ENCODE measurements at places on chromosomes 3 and 15.

- no peak for DNase-seq
Observed at GRCh38 chr15:96321639-96322535, 8.6 kb upstream of the NR2F2 start.

- DNase-seq: no peak
Observed at GRCh38 chr3:55162031-55162795, 234.4 kb upstream of the LRTM1 start.

DNA sequence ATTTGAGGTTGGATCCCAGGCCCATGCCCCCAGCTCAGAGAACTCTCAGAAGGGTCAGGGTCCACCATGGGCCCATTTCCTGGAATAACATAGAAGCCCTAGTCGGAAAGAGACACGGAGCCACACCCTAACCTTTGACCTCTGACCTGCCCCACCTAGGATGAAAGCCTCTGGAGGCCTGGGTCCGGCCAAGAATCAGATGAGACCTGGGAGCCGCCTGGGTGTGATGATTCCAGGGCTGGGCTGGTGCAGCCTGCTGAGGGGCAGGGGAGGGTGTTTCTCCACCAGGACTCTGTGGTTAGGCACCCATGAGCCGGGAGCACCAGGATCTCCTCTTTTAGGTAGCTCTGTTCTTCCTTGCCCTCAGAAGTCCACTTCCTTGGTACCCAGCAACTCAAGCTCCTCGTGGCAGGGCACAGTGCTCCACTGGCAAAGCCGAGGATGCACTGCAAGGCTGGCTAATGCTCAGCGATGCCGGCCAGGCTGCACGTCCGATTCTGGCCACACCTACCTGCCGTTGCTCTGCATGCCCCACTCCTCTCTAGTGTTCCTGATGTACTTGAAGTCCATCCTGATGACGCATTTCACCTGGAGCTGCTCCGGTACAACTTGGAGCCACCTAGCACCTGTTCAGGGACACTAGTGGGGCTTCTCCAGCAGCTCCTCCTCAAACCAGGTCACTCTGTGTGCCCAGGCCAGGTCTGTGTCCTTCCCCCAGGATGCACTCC, 57.4 kb downstream of the ZNF445 start:
- DNase-seq: no peak

DNA sequence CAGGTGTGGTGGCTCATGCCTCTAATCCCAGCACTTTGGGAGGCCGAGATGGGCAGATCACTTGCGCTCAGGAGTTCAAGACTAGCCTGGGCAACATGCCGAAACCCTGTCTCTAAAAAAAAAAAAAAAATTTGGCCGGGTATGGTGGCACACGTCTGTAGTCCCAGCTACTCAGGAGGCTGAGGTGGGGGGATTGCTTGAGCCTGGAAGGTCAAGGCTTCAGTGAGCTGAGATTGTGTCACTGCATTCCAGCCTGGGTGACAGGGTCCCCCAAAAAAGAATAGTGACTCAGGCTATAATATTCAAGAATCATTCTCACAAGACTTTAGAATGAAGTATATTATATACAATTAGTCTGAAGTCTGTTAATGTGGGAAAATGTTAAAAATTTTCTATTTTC, 70.5 kb upstream of the PLXND1 start:
- DNase-seq: no peak

DNA sequence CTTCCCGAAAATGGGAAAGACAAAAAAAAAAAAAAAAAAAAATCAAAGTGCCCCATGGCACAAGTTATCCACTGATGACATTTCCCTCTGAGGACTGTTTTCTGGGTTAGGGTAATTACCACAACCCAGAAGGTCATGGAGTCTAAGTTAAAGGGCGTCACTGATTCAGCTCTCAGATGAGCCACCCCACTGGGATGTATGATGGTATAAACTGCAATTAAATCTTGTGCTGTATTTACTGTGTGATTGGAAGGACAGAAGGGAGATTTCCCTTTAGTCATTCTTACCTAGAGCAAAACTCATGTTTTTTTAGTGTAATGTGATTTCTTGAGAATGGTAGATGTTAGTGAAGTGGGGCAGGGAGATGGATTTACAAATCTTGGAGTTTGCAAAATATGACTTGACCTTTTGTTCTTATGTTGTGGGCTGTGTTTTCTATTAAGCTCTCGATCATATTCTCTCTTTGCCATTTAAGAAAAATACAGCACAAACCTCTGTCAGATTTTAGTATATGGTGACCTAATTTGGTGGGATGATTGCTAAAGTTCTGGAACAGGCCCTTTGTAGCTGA, 244.2 kb downstream of the PTPRG start:
- no peak for DNase-seq

DNA sequence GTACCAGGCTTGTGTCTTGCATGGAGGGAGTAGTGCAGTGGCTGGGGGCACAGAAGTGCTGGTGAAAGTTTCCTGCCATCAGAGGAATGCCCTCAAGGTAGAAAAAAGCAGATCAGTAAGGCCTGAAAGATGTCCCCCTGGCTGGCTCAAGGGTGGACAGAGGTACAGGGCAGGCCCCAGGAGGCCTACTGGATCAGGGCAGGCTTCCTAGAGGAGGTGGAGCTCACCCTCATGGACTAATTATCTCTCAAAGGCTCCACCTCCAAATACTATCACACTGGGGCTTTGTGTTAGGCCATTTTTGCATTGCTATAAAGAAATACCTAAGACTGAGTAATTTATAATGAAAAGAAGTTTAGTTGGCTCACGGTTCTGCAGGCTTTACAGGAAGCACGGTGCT, 7.8 kb downstream of the SPSB4 start:
- no peak for DNase-seq

GRCh38 chr3:179701176-179701827, 48.5 kb downstream of the USP13 start:
- no peak for DNase-seq

DNA sequence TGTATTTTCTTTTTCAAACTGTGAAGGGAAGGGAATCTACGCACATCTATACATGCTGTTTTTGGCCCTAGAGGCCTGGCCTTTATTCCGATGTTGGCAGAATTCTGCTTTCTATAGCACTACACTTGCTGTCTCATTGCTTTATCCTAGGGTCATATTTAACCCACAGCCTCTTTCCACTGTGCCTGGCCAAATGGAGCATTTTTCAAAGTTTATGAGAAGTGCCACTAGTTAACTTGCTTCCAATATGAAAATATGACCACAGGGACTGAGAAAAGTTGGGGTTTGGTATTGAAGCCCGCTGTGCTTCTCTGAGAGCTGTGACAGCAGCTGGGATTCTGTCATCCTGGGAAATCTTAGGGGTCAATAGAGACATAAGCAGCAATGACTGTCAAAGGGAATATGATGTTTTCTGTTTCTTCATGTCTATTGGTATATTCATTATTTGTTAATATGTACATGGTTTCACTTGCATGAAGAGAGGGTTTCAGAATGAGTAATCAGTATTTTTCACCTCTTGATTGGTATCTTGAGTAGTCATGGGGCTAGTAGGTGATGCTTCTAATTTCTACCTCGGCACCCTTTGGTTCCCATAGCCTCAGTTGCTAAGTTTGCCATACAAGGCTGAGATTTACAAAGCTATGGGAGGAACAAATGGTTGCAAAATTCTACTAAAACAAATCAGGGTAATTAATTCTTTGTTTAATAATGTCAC, 275.8 kb upstream of the RBMS3 start:
- DNase-seq: no peak

- no peak for DNase-seq
Observed at GRCh38 chr15:53128652-53129051, 338.5 kb upstream of the ONECUT1 start.

DNA sequence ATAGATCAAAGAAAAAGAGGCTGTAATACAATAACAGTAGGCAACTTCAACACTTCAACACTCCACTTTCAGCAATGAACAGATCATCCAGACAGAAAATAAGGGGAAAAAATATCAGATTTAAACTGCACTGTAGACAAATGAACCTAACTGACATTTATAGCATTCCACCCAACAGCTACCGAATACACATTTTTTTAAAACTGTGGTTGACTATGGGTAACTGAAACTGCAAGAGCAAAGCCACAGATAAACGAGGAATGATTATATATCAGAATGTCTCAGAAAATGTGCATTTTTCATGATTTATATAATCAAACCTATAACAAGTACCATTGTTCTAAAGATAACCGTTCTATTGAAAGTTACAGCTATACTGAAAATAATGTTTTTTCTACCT, 514.9 kb upstream of the DPPA4 start:
- no peak for DNase-seq

DNA sequence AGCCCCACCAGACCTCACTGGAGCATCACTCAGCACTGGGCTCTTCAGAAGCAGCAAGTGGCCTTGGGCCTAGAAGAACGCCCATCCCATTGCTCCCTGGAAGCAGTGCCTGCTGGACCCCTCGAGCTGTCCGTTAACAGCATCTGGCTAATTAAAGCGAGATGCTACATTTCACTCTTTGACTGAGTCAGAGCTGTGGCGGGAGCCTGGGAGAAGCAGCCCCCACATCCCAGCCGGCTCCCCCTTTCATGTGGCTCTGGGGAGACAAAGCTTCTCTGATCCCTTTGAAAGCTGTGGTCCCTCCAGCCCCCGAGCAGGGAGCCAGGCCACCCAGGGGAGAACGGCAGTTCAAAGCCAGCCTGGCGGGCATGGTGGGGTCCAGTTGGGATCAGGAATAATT, 103.7 kb downstream of the MEGF11 start:
- DNase-seq: no peak

DNA sequence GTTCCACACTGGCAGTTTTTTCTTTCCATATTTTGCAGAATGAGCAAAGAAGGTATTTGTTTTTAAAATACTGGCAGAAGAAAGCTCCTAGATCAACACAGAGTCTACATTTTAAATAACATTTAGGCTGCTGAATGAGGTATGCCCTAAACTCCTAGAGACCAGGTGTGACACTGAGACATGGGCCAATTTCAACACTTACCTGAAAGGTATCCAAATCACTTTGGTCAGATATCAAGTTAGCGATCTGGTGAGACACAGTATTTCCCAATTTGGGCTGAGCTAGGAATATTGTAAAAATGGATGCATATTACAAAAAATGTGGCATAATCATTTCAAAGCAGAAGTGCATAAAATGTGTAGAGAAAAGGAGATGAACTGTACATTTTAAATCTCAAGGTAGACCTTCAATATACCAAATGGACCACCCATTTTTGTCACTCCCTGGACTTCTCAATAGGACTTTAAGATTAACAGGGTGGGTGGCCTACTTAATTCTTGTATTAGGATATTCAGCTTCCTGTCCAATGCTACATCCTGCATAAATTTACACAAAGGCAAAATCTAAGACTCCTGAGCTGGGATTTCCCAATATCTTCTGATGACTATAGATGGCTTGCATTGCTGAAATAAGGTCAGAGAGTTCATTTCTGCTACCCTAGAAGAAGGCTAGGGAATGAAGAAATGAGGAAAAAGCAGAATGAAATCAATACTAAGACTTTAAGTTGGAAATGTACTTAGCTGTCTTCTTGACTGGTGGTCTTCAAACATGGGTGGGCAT, 487.8 kb downstream of the FOXP1 start:
- no peak for DNase-seq

DNA sequence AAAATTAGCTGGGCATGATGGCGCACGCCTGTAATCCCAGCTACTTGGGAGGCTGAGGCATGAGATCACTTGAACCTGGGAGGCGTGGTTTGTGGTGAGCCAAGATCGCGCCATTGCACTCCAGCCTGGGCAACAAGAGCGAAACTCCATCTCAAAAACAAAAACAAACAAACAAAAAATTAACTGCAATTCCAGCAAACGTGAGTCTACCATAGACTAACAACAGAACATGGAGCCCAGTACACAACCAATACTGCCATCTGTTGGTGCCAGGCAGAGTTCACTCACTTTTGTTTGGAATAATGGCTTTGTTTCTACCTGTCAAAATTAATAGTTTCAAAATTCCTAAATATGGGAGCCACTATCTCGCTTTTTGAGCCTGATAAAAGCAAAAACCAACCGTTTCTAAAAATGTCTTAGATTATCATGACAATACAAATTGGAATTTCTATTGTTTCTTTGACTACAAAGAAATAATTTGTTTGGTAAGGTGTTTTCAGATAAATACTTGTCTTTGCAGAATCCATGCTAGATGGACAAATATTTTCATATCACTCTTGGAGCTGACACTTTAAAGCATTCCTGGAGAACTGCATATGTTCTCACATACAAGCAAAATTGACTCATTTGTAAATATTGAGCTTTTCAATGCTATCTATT, 45.0 kb downstream of the GPR176 start:
- no peak for DNase-seq

DNA sequence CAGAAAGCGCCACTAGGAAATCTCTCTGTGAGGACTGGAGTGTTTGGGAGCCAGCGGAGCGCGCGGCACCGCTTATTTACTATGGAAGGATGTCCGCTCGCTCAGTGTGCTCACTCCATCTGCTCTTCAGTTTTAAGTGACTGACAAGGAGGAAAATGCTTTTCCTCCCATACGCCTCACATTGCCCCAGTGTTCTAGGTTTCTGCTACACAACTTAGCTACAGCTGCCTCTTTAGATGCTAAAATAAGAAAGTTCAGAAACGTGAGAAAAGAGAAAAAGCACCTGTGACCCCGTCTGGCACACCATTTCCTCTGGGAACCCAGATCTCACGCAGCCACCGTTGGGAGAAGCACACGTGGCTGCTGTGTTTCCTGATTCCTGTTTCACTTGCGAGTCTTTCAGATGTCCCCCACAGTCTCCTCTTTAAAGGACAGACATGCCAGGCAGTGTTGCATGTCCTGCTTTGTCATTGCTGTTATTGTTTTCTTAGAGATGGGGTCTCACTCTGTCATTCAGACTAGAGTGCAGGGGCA, 11.7 kb upstream of the MUSTN1 start:
- DNase-seq: no peak

GRCh38 chr15:74613089-74613952, 2.3 kb upstream of the CLK3 start:
- DNase-seq: no peak

DNA sequence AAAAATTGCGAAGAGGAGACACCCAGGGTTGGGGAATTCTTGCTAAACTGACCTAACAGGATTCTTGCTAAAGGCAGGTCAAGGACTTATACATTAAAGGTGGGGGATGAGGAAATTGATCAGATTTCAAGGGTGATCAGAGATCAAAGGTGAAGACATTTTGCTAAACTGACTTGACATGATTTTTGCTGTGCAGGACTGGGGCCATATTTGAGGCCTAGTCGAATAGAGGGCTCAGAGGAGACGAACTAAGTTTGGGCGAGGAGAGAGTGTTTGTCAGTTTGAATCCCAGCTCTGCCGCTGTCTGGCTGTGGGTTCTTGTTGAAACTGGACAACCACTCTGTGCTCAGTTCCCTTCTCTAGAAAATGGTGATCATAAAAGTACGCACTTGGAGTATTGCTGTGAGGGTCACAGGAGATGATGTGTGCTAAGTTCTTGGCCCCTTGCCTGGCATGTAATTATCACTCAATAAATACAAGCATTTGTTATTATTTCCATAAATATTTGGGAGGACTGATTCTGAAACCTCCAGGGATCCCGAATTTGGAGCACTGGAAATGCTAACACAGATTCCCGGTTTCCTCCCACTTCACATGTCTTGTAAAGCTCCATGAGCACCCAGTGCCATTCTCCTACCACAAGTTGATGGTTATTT, 364.8 kb upstream of the PROK2 start:
- DNase-seq: no peak

- DNase-seq: no peak
Observed at GRCh38 chr3:129611812-129612533, 5.5 kb upstream of the PLXND1 start.

- DNase-seq: no peak
Observed at GRCh38 chr3:73848173-73848906, 223.6 kb upstream of the PDZRN3 start.

All from Peyer's patch (tissue), 4 donors.